ENCODE measurements at places on chromosomes 1 and 21. TPM values are rescaled to one million over a fixed set of nuclear protein-coding genes. Genes with fewer than 3 reads are reported as not detected.

GRCh38 chr1:164515711-164516331 lies 43.2 kb upstream of the PBX1 start:
- H3K27ac ChIP-seq = no peak overlapping the region
- no peaks in the 10 kb centered on the region for H3K36me3 ChIP-seq
- no peaks in the 10 kb centered on the region for H3K27me3 ChIP-seq
- H3K4me1 ChIP-seq = no peaks in the 10 kb centered on the region
- H3K4me3 ChIP-seq = no peak overlapping the region

CACNA1E gene
- total RNA-seq = 0.16 TPM

- H3K36me3 ChIP-seq = no peaks in the 10 kb centered on the region
- H3K27ac ChIP-seq = peak overlapping the region; percentile 98
- DNase-seq = no peak
- H3K4me1 ChIP-seq = peaks cover 49% of the 10 kb centered on the region
Observed at GRCh38 chr1:154937988-154938386, 1.5 kb upstream of the PMVK start.

GRCh38 chr1:206687251-206687914 lies 2.7 kb downstream of the MAPKAPK2 start:
- no peaks in the 10 kb centered on the region for H3K36me3 ChIP-seq
- no peak for DNase-seq
- H3K27me3 ChIP-seq = no peaks in the 10 kb centered on the region
- no peak overlapping the region for H3K4me3 ChIP-seq

CAP1 gene
- total RNA-seq = 177 TPM

DNA sequence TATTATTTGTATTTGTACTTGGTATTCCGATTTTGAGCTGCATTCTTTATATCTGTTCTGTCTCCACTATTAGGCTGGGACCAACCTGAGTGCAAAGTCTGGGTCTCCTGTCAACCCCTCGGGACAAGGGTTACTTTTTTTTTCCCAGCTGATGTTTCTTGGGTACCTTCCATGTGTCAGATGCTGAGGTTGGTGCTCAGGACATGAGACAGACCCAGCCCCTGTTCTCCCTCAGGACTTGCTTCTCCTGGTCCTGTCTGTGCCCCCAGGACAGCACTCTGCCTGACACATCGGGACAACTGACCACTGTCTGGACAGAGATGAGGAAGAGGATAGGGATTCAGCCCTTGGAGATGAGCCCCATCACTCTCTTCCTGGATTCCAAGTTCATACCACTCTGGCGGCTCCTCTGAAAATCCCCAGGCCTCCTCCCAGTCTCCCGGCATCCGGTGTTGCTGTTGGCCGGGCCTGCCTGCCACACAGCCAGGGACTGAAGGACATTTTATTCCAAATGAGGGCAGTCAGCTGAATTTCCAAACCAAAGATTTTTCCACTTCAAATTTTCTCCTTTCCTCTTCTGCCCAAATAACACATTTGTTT lies 55.6 kb upstream of the FMOD start:
- no peaks in the 10 kb centered on the region for H3K36me3 ChIP-seq
- peak; percentile 91 for DNase-seq
- no peak overlapping the region for H3K4me3 ChIP-seq
- H3K27me3 ChIP-seq = no peaks in the 10 kb centered on the region
- H3K27ac ChIP-seq = peak overlapping the region; percentile 88

- H3K4me1 ChIP-seq = peaks cover 9% of the 10 kb centered on the region
- no peak overlapping the region for H3K4me3 ChIP-seq
- H3K36me3 ChIP-seq = no peaks in the 10 kb centered on the region
- H3K27ac ChIP-seq = no peak overlapping the region
- DNase-seq = no peak
Observed at GRCh38 chr1:77540501-77541161, 141.8 kb downstream of the ZZZ3 start.
